Fibroblast of skin of back (primary cell): ENCODE measurements at places on chromosomes 2 and 18.

DNA sequence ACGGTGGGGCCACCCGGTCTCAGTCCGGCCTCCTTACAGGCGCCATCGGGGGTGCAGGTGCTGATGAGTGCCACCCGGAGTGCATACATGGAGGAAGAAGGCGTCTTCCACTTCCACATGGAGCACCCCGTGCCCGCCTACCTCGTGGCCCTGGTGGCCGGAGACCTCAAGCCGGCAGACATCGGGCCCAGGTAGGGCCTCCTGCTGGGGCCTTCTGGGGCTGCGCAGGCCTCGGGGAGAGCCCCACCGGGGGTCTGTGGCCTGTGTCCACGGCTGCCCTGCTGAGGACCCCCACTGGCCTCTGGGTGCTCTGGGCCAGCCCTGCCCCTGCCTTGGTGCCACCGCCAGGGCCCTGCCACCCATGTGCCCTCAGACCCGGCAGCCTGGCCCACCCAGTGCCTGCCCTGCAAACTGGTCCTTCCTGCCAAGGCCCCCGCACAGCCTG, 4.8 kb downstream of the RNPEPL1 start:
- DNase-seq, result no peak

DNA sequence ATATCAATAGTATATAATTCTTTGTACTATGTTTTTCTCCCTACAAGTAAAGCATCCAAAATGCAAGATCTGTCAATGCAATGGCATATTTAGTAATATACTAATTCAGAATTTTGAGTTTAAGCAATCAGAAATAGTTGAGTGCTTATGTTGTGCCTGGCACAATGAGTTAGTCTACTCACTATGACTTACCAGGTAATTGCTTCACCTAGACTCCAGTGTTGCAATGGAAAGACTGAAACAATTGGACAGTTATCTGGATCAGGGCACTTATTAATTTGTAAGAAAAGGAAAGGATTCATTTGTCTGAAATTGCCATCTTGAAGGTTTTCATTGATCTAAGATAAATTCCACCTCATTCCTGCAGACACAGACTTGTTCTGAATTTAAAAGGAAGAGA, 97.6 kb upstream of the TCF4 start:
- DNase-seq, result no peak

DNA sequence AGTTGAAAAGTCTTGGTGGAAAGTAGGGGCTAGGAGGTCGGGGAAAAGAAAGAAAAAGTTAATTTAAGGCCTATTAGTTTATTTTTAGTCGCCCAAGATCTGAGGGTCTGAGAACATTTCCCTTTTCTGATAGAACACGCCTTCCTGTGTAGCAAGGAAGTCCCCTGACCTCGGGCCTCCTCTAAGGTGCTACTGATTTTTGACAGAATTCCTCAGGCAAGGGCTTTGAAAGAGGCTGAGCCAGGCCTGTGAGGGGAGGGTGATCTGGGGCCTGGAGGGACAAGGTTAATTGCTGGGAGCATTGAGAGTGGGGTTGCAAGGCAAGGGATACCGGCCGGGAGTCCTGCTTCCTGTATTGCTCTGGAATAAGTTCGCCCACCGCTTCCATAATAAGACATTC, 131.4 kb upstream of the MYCN start:
- DNase-seq, result no peak

DNA sequence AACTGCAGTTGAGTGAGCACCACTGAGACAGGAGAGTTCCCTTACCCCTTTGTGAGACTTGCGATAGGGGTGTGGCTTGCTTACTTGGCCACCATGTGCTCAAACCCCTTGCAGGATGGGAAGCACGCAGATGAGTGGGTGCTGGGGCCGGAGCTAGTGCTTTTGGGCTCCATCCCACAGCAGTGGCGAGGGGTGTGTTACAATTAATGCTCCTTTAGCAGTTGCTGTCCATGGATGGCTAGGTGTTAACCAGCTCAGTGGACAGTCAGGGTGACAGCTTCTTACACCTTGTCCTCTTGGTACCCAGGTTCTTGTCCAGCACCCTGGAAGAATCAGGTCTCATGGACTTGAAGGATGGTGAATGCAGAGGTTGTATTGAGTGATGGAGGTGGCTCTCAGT, 103.9 kb downstream of the SH3RF3 start:
- DNase-seq, result no peak

GRCh38 chr2:24712296-24712695, 80.9 kb downstream of the PTRHD1 start:
- no peak for DNase-seq

- DNase-seq, result no peak
These were observed 111.9 kb upstream of the OTOS start for GRCh38 chr2:240252191-240252871.

GRCh38 chr2:69505710-69506109, 68.5 kb upstream of the NFU1 start:
- no peak for DNase-seq

GRCh38 chr18:57051657-57052044, 95.2 kb upstream of the BOD1L2 start:
- no peak for DNase-seq

DNA sequence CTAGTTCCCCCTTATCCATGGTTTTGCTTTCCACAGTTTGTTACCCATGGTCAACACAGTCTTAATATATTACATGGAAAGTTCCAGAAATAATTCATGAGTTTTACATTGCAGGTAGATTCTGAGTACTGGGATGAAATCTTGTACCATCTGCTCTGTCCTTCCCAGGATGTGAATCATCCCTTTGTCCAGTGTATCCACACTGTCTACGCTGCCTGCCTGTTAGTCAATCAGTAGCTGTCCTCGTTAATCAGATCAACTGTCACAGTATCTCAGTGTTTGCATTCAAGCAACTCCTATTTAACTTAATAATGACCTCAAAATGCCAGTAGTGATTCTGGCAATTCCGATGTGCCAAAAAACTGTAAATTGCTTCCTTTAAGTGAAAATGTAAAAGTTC, 76.3 kb downstream of the DYNC1I2 start:
- DNase-seq, result no peak

DNA sequence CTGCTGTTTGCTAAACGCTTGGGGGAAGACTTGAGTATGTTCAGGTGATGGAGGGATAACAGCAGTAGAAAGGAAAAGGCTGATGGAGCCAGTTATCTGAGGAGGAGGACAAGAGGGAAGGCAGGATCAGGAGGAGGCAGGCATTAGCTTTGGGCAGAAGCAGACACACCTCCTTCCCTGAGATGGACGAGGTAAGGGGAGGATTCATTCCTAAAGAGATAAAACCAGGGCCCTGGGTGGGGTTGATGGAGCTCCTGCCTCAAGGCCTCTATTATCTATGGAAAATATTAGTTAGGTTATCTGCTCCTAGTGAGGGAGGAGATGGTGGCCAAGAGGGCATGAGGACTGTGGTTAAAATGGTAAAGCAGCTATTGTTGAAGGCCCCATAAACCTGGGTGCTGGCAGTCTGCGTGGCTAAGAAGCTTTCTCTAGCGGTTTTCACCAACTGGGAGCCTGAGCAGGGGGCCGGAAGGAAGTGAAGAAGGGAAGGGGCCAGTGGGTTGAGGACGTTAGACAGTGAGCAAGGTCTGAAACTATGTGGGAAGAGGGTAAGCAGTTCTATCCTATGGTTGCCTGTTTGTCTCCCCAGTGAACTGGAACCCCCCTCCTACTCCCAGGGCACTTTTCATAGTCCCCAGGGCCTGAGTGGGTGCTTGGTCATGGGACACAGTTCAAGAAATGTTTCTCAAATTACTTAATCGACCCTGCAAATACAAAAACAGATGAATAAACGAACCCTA, 56.6 kb upstream of the HK2 start:
- DNase-seq, result no peak

- DNase-seq, result no peak
These were observed 1367.4 kb upstream of the ACVR2A start for GRCh38 chr2:146477383-146477782.
